Activated CD4-positive, alpha-beta T cell treated with anti-CD3 and anti-CD28 coated beads, Interleukin-2, amount 50 U/mL, for 4 hours (primary cell): ENCODE measurements at places on chromosomes 6 and 20.

DNA sequence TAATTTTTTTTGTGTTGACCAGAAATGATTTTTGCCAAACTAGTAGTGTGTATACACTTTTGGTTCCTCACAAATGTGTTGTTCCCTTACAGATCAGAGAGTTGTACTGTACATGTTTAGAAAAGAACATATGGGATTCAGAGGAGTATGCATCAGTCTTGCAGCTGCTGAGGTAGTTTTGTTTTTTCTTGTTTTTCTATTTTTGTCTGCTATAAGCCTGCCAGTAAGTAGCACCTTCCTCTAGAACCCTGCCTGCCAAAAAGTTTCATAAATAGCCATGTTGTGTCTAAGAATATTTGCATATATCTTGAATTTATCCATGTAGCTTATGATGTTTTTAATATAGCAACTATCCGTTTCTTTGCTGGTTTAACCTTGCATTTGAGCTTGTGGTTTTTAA, 46.4 kb downstream of the ORC3 start:
- DNase-seq = no peak

- DNase-seq = no peak
These were observed 197.6 kb downstream of the GMDS start for GRCh38 chr6:2047855-2048254.

GRCh38 chr20:62066983-62067433, 1.3 kb upstream of the TAF4 start:
- DNase-seq = no peak

GRCh38 chr6:126812651-126813050, 305.8 kb upstream of the RSPO3 start:
- no peak for DNase-seq

DNA sequence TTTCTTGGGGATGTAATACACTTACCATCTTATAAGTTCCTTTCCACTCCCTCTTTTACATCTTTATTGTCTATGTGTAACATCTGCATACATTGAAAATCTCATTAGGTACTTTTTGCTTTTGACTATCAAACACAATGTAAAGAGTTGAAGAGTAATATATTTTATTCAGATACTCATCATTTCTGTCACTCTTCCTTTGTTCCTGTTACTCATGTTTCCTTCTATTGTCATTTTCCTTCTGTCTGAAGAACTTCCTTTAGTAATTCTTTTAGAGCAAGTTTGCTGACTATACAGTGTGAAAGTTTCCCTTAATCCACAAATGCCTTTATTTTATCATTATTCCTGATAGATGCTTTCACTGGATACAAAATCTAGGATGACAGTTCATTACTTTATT, 339.8 kb downstream of the SOX4 start:
- DNase-seq = no peak

- DNase-seq = peak; percentile 44
These were observed 94.0 kb downstream of the SHLD1 start for GRCh38 chr20:5844063-5844681.

DNA sequence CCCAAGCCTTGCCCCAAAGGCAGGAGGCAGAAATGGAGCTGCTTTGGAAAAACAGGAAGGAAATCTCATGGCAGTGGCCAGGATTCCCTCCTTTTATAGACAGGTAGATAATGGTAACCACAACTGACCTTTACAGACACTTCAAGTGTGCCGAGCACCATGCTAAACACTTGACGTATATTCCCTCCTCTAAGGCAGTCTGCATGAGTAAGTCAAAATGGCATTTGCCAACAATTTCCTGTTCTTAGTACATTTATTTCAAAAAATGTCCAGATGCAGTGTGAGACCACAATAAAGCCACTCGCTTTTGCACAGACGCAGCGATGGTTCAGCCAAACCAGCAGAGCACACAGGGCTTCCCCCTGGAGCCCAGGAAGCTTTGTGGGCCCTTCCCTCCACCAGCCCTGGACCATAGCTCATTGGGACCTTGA, 16.5 kb upstream of the GPR6 start:
- DNase-seq = no peak

GRCh38 chr6:26295691-26296555, 69.1 kb upstream of the BTN3A2 start:
- DNase-seq = no peak

DNA sequence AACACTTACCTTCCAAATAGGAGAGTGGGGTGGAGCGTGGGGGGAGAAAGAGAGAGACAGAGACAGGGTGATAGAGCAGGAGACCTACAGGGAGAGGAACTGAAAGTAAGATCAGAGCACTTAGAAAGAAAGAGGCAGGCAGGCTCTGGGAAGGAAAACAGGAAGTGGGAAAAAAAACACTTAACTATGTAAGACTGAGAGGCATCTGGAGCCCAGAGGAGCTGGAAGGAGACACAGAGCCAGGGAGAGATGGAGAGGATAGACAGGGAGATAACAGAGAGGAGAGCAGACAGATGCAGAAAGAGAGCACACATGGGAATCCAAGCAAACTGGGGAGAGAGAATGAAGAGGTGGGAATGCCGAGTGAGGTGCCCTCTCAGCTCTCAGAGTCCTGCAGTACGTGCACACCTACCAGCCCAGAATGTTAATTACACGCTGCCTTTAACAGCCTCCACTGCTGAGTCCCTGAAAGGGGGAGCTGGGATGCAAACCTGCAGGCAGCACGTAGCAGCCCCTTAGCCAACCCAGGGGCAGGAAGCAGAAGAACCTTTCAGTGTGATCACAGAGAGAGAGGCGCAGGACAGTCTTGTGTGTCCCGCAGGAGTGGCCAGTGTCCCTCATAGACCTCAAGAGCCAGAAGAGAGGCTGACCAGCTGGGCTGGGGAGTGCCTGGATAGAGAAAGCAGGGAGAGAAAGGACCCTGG, 132.7 kb upstream of the LRFN2 start:
- no peak for DNase-seq

DNA sequence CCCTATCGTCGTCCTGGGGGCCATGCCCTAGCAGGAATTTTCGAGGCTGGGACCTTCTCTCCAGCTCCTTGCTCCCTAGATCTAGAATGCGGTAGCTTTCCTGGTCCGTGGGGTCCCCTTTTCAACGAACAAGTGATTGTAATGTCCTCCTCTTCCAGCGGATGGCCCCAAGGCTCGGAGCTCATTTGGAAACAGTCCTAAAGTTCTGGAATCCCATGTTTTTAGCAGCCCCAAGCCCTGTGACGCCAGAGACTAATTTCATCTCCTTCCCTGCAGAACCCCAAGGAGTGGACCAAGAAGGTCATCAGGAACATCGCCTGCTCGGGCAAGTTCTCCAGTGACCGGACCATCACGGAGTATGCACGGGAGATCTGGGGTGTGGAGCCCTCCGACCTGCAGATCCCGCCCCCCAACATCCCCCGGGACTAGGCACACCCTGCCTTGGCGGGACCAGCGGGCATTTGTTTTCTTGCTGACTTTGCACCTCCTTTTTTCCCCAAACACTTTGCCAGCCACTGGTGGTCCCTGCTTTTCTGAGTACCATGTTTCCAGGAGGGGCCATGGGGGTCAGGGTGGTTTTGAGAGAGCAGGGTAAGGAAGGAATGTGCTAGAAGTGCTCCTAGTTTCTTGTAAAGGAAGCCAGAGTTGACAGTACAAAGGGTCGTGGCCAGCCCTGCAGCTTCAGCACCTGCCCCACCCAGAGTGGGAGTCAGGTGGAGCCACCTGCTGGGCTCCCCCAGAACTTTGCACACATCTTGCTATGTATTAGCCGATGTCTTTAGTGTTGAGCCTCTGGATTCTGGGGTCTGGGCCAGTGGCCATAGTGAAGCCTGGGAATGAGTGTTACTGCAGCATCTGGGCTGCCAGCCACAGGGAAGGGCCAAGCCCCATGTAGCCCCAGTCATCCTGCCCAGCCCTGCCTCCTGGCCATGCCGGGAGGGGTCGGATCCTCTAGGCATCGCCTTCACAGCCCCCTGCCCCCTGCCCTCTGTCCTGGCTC, 48.5 kb downstream of the PYGB start:
- no peak for DNase-seq

GRCh38 chr6:155483858-155484257, 28.2 kb upstream of the NOX3 start:
- DNase-seq = no peak

DNA sequence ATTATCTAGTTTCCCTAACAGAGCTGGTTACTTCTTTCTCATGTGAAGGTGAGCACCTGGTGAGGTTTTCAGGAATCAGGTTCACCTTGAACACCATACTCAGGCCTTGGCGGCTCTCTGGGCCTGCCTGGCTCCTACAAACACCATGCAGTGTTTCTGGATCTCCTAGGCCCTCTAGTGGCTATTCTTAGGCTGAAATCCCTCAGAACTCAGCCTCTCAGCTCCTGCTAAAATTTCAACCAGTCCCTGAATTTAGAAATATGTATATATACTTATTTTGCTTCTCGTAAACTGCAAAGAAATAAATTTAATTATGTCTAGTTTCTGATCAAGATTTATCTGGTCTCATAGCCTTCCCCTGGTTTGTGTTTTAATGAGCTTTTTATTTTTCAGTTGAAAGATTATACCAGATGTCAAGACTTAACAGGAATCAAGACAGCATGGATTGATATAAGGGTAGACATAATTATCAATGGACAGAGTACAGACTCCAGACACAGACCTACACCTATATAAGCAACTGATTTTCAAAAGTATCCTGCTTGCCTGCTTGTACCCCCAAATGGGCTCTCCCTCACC, 55.9 kb downstream of the ANKEF1 start:
- peak; percentile 0 for DNase-seq

GRCh38 chr6:78093906-78094305, 441.1 kb downstream of the MEI4 start:
- DNase-seq = no peak

GRCh38 chr20:17406051-17406590, 125.1 kb downstream of the BFSP1 start:
- no peak for DNase-seq

DNA sequence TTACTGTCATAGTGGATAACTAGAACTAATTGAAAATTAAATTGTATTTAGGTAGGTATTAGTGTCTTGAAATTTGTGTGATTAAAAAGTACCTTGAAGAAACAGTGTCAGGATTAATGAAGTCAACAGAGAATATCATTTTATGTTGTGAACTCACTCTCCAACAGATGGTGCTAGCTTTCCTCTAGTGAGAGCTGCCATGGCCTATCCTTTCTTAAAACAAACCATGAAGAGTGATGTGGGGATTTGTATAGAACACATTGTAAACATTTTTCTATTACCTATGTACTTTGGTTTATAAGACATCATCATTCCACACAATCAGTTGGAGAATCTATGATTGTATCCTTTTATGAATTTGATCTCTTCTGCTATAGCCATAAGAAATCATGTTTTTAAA, 4.8 kb upstream of the SRSF12 start:
- DNase-seq = no peak

GRCh38 chr20:44287272-44288097, 23.5 kb downstream of the FITM2 start:
- DNase-seq = no peak

- no peak for DNase-seq
These were observed 169.0 kb downstream of the UST start for GRCh38 chr6:148915810-148916209.

DNA sequence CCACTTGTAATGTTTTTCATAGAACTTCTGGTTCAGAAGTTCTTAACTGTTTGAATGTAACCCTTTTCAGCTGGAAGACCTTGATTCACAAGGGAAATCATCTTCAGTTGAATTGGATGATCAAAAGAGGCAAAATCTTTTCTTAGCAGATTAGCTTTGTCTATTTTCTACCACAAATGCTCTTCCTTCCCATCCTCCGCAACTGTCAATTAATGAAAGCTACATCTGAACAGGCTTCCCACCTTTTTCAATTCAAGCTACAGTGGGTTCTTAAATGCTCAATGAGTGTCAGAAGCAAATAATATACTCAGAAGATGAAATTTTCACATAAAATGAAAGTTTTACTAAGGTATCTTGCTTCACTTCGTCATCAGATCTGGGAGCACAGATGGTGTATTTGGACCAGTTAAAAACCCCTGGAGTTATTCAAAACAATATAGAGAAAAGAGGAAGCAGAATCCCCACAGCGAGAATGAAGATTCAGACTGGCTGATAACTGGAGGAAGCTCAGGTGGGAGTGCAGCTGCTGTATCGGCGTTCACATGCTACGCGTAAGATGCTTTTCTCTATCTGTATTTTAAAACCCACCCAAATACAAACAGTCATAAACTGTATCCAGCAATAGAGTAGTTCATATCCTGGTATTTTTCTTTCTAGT, 19.4 kb downstream of the QRSL1 start:
- no peak for DNase-seq

DNA sequence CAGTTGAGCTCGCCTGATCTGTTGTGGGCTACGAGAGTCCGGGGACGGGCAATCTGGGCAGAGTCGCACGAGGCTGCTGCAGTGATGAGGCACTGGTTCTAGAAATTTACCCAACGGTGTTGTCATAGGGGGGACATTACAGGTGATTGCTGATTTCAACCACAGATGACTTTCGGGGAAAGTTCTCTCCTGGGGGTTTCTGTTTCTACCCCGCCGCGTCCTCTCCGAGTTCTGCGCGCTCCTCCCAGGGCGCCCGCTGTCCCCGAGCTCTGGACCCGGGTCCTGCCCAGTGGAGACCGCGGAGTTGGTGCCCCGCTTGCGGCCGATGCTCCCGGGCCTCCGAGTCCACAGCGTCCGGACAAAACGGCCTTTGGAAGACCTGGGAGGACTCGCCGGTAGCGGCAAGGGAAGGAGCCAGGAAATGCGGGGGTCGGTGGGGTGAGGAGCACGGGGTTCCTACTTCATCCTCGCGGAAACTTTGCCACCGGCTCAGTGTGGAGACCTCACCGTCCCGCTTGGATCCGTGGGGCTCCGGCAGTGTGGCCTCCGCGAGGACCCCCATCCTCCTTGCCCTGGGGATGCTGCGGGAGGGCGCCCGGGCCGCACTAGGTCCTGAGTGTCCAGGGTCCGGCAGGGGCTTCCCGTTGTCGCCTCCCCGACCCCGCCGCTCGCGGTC, 12.3 kb upstream of the RAET1L start:
- no peak for DNase-seq

- no peak for DNase-seq
These were observed 34.9 kb downstream of the UBD start for GRCh38 chr6:29524444-29525310.

GRCh38 chr6:72977114-72977513, 248.2 kb downstream of the KHDC1L start:
- DNase-seq = no peak

DNA sequence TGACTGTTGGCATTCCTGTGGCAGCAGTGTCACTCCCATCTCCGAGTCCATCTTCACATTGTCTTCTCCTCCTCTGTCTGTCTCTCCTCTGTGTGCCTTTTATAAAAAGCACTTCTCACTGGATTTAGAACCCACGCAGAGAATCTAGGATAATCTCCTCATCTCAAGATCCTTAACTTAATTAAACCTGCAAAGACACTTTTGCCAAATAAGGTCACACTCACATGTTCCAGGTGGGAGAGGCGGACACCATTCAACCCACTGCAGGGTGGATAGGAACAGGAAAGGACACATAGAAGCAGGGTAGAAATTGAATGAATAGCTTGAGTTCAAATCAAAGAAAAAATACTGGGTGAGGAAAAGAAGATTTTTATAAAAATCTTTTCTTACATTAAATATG, 292.5 kb downstream of the PHACTR1 start:
- no peak for DNase-seq
